Activated CD8-positive, alpha-beta T cell treated with anti-CD3 and anti-CD28 coated beads for 36 hours (primary cell): ENCODE measurements at places on chromosomes 5 and 9. TPM values are rescaled to one million over a fixed set of nuclear protein-coding genes. Genes with fewer than 3 reads are reported as not detected.

GDNF gene
- total RNA-seq, result not detected

PTGS1 gene
- total RNA-seq, result not detected

DNA sequence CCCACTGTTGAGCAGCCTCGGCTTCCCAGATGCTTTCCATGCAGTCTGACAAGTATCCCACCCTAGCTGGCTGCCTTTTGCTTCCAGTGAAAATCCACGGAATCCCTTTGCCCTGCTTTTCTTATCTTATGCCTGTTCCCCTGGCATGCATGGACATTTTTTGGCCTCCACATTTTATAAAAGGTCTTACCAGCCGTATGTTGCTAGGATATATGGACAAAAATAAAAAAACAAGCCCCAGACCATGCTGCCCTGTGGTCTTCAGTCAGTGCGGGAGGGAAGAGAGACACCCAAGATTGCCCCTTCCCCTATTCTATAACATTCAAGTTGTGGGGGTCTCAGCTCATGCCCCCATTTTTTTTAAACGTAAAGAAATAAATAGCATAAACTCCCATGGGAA is 129.6 kb downstream of the COL23A1 start:
- no peaks in the 10 kb centered on the region for H3K27me3 ChIP-seq
- no peaks in the 10 kb centered on the region for H3K36me3 ChIP-seq
- no peak overlapping the region for H3K27ac ChIP-seq
- H3K4me3 ChIP-seq, result no peak overlapping the region
- no peaks in the 10 kb centered on the region for H3K4me1 ChIP-seq

DNA sequence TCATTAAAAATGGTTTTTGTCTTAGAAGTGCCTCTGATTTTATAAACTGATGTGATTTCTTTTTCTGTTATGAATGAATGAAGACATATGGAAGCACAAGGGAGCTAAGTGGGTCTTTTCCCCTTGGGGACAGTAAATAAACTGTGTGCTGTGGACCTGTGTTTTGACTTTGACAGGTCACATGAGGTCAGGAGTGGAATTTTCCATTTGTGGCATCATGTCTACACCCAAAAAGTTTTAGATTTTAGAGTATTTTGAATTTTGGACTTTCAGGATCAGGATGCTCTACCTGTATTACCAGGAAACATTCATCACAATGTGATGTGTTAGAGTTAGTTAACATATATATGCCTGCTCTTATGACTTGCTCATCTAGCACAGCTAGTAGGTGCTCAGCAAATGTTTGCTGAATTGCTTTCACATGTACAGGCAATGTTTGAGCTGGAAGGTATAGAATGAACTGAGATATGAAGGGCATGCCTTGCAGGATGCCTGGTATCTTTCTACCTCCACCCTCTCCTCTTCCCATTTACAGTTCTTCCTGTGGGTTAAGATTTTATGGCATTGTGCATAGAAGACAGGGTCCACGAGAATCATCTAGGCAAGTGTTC is 73.2 kb upstream of the NR3C1 start:
- no peaks in the 10 kb centered on the region for H3K36me3 ChIP-seq
- peaks cover 4% of the 10 kb centered on the region for H3K4me1 ChIP-seq
- H3K27me3 ChIP-seq, result no peaks in the 10 kb centered on the region
- no peak for DNase-seq
- no peak overlapping the region for H3K27ac ChIP-seq

CA9 gene
- total RNA-seq, result 4.5 TPM

ADAMTS2 gene
- not detected for total RNA-seq

DNA sequence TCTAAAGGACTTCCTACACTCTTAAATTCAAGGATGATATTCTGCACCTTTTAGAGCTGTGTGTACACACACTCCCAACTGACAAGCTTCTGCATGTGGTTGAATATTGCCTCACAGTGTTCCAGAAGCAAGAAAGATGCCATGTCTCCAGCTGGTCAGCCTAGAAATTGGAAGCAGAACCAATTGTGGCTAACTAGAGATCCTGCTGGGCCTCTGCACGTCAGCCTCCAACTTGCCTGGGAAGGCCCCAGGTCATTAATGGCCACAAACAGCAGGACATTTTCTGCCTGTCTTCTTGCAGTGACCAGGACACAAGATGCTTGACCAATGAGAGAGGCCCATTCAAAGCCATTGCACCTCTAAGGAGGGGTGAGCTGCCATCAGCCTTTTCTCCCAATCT is 571.9 kb upstream of the BRINP1 start:
- no peaks in the 10 kb centered on the region for H3K27me3 ChIP-seq
- no peaks in the 10 kb centered on the region for H3K4me1 ChIP-seq

HTR1A gene
- total RNA-seq, result not detected

DNA sequence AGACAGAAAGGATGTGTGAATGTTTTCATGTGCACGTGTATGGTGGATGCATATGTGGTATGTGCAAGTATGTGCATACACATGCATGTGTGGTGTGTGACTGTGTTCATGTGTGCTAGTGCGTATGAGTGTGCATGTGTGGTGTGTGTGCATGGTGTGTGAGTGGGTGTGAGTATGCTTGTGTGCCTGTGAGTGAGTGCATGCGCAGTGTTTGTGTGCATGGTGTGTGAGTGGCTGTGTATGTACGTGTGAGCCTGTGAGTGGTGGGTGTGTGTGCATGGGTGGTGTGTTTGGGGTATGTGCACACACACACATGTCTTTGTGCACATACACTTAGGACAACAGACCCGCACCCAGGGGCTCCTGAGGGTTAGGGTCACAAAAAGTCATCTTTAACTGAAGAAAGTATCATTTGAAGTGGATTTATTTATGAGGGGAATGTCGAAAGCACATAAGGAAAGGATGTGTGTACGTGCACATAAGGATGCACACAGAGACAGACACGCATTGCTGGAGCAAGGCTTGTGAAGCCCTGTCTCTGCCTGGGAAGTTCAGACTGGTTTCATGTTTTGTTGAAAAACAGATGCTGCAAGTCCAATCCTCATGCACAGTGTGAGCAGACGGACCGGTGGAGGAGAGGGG is 237.0 kb downstream of the SYK start:
- no peak for DNase-seq
- peaks cover 6% of the 10 kb centered on the region for H3K27me3 ChIP-seq
- H3K27ac ChIP-seq, result no peak overlapping the region

DNA sequence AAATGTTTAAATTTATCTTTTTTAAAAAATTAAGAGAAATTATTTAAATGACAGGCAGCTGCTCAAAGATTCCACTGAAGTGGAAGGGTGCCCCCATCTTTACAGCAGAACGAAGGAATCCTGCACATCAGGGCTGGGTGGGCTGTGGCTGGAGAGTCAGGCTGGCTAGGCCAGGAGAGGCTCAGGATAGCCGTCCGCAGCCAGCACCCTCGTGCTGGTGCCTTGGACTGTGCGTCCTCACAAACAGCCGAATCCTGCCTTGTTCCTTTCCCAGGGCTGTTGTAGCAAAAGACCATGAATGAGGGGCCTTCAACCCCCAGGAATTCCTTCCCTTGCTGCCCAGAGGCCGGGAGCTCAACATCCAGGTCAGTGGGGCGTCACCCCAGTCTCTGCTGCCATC is 64.6 kb upstream of the FCN1 start:
- H3K27ac ChIP-seq, result no peak overlapping the region
- H3K36me3 ChIP-seq, result no peaks in the 10 kb centered on the region
- no peaks in the 10 kb centered on the region for H3K4me1 ChIP-seq
- peaks cover 1% of the 10 kb centered on the region for H3K27me3 ChIP-seq
- H3K4me3 ChIP-seq, result no peak overlapping the region

FEM1C gene
- total RNA-seq, result 16.6 TPM

- H3K27ac ChIP-seq, result peak overlapping the region; percentile 99
- peak overlapping the region; percentile 99 for H3K4me3 ChIP-seq
- H3K36me3 ChIP-seq, result peaks cover 35% of the 10 kb centered on the region
- peak; percentile 62 for DNase-seq
- no peaks in the 10 kb centered on the region for H3K27me3 ChIP-seq
These were observed 32.3 kb downstream of the TNPO1 start for GRCh38 chr5:72848474-72849428.

- H3K36me3 ChIP-seq, result no peaks in the 10 kb centered on the region
- H3K4me3 ChIP-seq, result peak overlapping the region; percentile 31
- peak; percentile 53 for DNase-seq
- H3K27me3 ChIP-seq, result peaks cover 27% of the 10 kb centered on the region
- no peak overlapping the region for H3K27ac ChIP-seq
- H3K4me1 ChIP-seq, result peaks cover 25% of the 10 kb centered on the region
These were observed 3.9 kb upstream of the NKD2 start for GRCh38 chr5:1004461-1005248.

DNA sequence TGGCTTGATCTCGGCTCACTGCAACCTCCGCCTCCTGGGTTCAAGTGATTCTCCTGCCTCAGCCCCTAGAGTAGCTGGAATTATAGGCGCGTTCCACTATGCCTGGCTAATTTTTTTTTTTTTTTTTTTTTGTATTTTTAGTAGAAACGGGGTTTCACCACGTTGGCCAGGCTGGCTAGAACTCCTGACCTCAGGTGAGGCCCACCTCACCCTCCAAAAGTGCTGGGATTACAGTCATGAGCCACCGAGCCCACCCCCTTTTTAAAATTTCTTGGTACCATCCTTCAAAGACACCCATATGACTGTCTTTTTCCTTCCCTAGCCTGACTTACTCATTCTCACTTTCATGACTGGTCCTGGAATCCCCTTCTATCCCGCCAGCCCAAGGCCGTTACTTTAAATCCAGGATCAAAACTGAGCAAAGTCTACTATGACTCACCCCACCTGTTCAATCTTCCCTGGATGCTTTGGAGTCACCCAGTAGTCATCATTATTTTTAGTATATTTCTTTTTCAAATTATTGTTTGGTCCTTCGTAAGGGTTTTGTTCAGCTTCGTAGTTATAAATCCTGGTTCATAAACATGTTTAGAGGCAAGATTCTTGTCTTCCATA is 1.2 kb upstream of the TBCA start:
- H3K27me3 ChIP-seq, result no peaks in the 10 kb centered on the region
- DNase-seq, result peak; percentile 26
- H3K4me3 ChIP-seq, result no peak overlapping the region
- peak overlapping the region; percentile 63 for H3K27ac ChIP-seq

SGCD gene
- not detected for total RNA-seq

FIBCD1 gene
- not detected for total RNA-seq

ENTR1 gene
- 65.9 TPM for total RNA-seq

DNA sequence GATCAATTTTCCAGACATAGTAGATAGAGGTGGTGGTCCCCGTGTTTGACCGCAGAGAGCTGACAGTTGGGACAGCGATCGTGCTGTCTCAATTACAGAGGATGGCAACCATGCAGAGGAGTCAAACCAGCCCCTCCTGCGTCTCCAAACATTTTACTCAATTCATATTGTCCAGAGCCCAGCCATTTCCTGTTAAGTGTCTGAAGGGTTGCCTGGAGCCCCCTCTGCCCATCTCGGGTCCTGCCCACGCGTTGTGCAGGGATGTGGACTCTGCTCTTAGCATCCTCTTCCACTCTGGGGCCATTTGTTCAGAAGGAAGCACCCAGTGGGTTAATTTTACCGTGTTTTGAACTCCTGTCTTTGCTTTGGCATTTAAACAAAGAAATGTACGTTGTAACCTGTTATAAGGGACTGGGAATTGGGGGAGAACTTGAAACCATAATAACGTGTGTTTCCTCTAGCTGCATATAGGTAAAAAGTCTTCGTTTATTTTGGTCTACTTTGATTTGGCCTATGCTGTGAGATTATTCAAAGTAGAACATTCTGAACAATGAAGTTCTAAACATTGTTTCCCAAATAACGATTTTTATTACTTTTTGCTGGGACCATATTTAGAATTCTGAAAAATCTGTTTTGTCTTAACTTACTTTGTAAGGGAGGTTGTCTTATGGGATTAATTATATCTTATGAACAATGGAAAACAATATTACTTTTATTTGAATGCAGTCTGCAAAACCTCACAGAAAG is 876 bp downstream of the EGFLAM start:
- no peak overlapping the region for H3K27ac ChIP-seq
- H3K4me1 ChIP-seq, result peaks cover 7% of the 10 kb centered on the region
- DNase-seq, result no peak
- no peak overlapping the region for H3K4me3 ChIP-seq

DNA sequence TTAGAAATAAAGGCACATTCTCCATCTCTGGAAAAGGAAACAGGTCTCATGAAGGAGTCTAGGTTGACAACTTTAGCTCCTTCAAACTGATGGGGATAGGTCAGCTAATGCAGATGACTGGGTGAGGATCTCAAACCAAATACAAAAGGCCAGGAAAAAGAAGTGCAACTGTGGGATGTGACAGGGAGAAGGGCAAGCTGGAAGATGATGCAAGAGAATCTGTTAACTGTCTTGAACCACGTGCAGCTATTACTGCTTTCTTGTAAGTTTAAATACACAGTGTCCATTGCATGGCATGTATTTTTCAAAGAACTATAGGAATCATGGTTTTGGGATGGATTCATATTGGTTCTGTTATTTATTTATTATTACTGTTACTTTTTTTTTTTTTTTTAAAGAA is 331.8 kb downstream of the NDUFS4 start:
- H3K4me3 ChIP-seq, result no peak overlapping the region
- no peaks in the 10 kb centered on the region for H3K27me3 ChIP-seq
- H3K4me1 ChIP-seq, result no peaks in the 10 kb centered on the region
- no peak overlapping the region for H3K27ac ChIP-seq

GRCh38 chr5:34707451-34708107 is 51.5 kb downstream of the RAI14 start:
- no peak for DNase-seq
- H3K27ac ChIP-seq, result no peak overlapping the region
- H3K27me3 ChIP-seq, result peaks cover 2% of the 10 kb centered on the region
- H3K4me1 ChIP-seq, result no peaks in the 10 kb centered on the region

DNA sequence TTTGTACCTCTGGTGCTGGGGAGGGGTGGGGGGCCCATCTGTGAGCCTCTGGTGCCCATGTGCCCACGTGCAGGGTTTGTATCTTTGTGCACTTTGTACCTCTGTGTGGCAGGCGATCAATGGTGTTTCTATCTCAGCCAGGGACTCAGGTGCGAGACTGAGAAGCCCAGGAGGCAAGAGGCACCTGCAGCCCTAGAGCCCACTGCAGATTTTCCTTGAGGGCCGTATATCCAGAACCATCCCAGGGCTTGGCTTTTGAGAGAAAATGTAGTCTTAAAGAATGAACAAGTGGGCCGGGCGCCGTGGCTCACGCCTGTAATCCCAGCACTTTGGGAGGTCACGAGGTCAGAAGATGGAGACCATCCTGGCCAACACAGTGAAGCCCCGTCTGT is 52.2 kb upstream of the KCNMB1 start:
- H3K27ac ChIP-seq, result no peak overlapping the region
- H3K4me1 ChIP-seq, result no peaks in the 10 kb centered on the region

- H3K27me3 ChIP-seq, result peaks cover 9% of the 10 kb centered on the region
- H3K36me3 ChIP-seq, result no peaks in the 10 kb centered on the region
- no peaks in the 10 kb centered on the region for H3K4me1 ChIP-seq
- H3K27ac ChIP-seq, result no peak overlapping the region
These were observed 157.3 kb downstream of the C5orf15 start for GRCh38 chr5:133811168-133811567.

- H3K36me3 ChIP-seq, result peaks cover 47% of the 10 kb centered on the region
- DNase-seq, result no peak
- peaks cover 42% of the 10 kb centered on the region for H3K4me1 ChIP-seq
- no peak overlapping the region for H3K4me3 ChIP-seq
These were observed 36.0 kb downstream of the B4GALT1 start for GRCh38 chr9:33130961-33131789.

- no peaks in the 10 kb centered on the region for H3K4me1 ChIP-seq
- no peak overlapping the region for H3K4me3 ChIP-seq
- no peak for DNase-seq
- H3K27me3 ChIP-seq, result no peaks in the 10 kb centered on the region
- H3K36me3 ChIP-seq, result peaks cover 4% of the 10 kb centered on the region
These were observed 29.7 kb downstream of the SMIM15 start for GRCh38 chr5:61132559-61132958.
